ENCODE measurements at places on chromosomes 3 and 15.

- no peak overlapping the region for H3K27ac ChIP-seq
- H3K4me1 ChIP-seq: peaks cover 15% of the 10 kb centered on the region
- H3K4me3 ChIP-seq: no peak overlapping the region
- peaks cover 63% of the 10 kb centered on the region for H3K36me3 ChIP-seq
- no peak for DNase-seq
- H3K27me3 ChIP-seq: no peaks in the 10 kb centered on the region
Observed at GRCh38 chr15:74920456-74920855, 13.8 kb upstream of the FAM219B start.

DNA sequence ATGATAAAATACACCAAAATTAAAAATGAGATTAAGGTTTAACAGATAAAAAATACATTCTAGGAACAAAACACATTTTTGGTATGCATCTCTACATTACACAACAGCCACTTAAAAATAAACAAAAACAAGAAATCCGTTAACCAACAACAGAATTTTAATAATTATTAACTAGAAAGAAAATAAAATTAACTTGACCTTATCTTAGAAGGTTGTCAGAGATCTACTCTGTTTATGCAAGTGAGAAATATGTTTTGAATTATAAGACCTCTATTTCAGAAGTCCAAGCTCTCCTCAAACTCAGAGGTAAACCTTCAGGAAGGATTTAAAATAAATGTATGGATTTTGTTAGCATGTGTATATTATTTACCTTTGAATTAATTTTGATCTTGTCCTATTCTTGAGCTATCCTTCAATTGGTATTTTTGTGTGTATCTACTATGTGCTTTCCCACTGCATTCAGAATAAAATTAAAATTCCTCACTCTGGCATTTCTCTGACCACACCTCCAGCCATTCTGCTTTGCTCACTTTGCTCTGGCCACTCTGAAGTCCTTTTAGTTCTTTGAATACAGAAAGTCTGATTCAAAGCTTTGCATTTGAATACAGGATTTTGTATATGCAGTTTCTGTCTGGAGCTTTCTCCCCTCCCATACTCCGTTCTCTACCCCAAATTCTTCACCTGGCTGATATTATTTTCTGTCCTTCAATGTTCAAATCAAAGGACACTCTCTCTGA is 352.0 kb downstream of the ZBTB20 start:
- no peak overlapping the region for H3K4me3 ChIP-seq
- no peaks in the 10 kb centered on the region for H3K27me3 ChIP-seq
- no peaks in the 10 kb centered on the region for H3K4me1 ChIP-seq
- no peak for DNase-seq
- H3K36me3 ChIP-seq: no peaks in the 10 kb centered on the region
- H3K27ac ChIP-seq: no peak overlapping the region

GRCh38 chr3:19559724-19560442 is 374.1 kb downstream of the EFHB start:
- no peak overlapping the region for H3K4me3 ChIP-seq
- no peaks in the 10 kb centered on the region for H3K27me3 ChIP-seq
- no peaks in the 10 kb centered on the region for H3K4me1 ChIP-seq
- no peaks in the 10 kb centered on the region for H3K36me3 ChIP-seq
- no peak for DNase-seq

DNA sequence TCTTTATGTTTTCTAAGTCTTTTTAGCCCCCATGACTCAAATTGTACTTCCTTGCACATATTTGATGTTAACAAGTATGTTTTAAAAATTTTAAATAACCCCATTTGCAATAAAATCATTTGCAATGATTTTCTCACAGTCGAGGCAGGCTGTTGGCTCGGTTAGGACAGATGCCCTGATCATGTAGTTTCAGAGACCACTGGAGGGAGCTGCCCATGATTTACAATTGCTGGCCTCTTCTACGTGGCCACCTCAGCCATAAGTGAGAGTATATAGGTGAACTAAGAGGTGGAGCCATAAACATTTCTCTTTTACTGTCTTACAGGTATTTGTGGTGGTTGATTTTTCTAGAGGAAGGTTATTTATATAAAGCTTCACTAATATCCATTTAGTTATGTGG is 1.7 kb downstream of the DTWD1 start:
- H3K4me1 ChIP-seq: peaks cover 31% of the 10 kb centered on the region
- no peaks in the 10 kb centered on the region for H3K27me3 ChIP-seq
- no peak overlapping the region for H3K4me3 ChIP-seq
- no peak for DNase-seq

DNA sequence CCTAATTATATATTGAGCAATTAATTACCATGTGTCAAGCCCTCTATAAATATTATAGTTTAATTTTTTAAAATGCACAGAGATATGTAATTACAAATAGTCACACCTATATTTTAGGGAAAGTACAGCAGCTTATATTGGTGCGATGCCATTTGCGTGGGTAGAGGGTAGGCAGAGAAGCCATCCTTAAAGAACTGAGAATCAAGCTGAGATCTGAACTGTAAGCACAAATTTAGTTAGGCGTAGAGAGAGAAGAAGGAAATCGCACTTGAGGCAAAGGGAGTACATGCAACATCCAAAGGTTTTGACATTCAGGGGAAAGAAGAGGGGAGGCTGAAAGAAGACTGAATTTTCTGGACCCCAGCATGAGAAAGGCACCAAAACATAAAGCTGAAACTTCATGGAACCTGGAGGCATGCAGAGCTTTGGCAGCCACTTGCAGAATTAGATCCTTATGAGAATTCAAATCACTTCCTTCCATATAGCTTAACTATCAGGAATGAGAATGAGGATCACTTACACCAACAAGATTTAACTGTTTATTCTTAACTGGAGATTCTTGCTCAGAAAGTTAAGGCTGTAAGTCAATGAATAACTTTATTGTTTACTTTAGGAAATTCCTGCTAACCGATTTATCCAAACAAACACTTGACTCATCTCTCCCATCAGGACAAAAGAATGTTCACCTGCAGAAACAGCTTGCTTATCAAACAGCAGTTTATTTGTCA is 114.3 kb downstream of the TGFBR2 start:
- no peak for DNase-seq
- no peak overlapping the region for H3K4me3 ChIP-seq
- H3K4me1 ChIP-seq: no peaks in the 10 kb centered on the region
- peaks cover 5% of the 10 kb centered on the region for H3K27me3 ChIP-seq

DNA sequence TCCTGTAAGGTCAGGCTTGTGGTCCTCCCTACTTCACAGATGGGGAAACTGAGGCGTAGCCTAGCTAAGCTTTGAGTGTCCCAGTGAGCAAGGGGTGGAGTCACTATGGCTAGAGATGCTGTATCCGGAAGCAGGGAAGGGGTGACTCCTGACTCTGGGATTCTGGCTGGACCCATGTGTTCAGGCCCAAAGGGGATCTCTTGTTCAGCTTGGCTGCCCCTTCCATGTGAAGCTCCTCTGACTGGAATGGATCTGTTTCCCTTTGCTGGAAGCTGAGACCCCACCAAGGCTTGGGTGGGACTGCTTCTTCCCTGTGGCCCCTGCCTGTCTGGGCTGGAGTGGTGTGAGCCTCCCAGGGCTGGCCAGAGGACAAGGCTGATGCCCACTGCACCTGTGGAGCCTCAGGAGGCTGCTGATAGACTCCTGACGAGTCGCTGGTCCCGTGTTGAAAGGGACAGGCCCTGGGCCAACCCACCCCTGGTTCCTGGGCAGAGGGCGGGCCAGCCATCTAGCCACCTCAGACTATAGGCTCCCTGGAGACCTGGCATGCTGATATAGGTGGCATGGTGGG is 1.0 kb downstream of the MAPKAPK3 start:
- H3K27me3 ChIP-seq: no peaks in the 10 kb centered on the region
- peak overlapping the region; percentile 90 for H3K27ac ChIP-seq

Measured in activated CD4-positive, alpha-beta memory T cell treated with anti-CD3 and anti-CD28 coated beads, Interleukin-2, amount 10 ng/mL, durations not matched to agents 7 days and 5 days (primary cell).